Right hindlimb (tissue), 1 donor: ENCODE measurements at places on chromosomes 4 and X.
A peak's percentile ranks its signal among the peaks of the same experiment; 100 is the strongest.

DNA sequence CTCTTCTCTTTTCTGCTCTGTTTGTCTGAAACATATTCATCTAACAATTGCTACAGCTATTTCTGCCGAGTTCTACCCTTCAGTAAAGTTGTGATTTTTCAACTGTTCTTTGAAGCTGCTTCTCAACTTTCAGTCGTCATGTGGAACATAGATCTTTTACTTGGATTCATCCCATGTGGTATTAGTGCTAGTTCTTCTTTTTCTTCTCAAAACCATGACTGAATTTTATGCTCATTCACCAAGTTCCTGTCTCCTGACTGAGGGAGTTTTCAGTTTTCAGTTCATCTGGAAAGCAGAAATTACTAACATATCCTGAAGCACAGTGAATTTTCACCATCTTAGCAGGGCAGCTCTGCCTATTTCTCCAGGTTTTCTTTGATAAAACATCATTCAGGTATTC lies 12.1 kb downstream of the ACSL4 start:
- DNase-seq, result no peak

DNA sequence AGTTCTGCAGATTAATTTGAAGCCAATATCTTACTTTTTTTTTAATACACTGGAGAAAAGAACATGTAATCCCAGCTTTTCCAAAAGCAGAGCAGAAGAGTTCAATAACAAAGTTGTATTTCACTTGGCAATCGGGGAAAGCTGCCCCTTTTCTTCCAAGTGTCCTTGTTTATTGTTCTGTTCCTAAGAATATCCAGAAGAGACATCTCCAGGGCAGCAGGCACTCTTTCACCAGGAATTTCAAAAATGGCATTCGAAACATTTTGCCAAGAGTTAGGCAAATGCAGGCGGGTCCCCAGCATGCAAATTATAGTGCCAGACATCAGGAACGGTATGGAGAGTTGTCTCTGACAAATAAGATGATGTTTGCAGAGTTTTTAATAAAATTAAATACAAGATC lies 494.5 kb downstream of the BCOR start:
- DNase-seq, result no peak

DNA sequence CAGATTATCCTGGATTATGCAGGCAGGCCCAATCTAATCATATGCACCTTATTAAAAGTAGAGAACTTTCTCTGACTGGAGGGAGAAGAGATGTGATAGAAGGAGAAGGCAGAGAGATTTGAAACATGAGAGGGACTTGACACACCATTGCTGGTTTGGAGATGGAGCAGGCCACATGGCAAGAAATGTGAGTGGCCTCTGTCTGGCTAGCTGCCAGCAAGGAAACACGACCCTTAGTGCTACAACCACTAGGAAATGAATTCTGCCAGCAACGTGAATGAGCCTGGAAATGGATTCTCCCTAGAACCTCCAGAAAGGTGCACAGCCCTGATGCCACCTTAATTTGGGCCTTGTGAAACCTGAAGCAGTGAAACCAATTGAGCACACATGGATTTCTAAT lies 79.5 kb upstream of the MBNL3 start:
- no peak for DNase-seq

GRCh38 chr4:145061318-145061920 lies 36.6 kb downstream of the ANAPC10 start:
- DNase-seq, result no peak

DNA sequence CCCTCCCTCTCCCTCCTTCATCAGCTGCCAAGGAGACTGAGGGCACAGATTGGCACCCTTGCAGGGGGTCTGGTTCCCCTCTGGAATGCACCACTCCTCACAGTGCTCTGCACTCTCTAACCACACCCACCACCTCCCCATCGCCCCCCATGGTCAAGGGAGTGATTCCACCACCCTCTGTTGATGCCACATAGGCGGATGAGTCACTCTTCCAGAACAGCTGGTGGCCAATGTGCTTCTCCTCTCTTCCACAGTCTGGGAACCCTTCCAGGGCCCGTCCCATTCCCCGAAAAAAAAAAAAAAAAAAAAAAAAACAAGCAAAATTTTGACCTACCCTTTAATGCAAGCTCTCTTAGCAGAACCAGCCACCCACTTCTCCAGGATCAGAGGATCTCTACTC lies 341.3 kb upstream of the KLF3 start:
- DNase-seq, result peak; percentile 64

- DNase-seq, result no peak
Measured at GRCh38 chr4:122930862-122931261, 8.5 kb upstream of the NUDT6 start.

- DNase-seq, result no peak
Measured at GRCh38 chr4:6494431-6495295, 22.2 kb upstream of the PPP2R2C start.

- no peak for DNase-seq
Measured at GRCh38 chr4:19623866-19624265, 627.8 kb upstream of the SLIT2 start.

GRCh38 chr4:95318483-95318882 lies 230.3 kb downstream of the UNC5C start:
- DNase-seq, result no peak

- no peak for DNase-seq
Measured at GRCh38 chr4:74376888-74377483, 12.0 kb downstream of the EREG start.

- no peak for DNase-seq
Measured at GRCh38 chrX:121150217-121150616, 102.8 kb downstream of the GLUD2 start.

GRCh38 chr4:174496631-174497432 lies 25.5 kb downstream of the HPGD start:
- no peak for DNase-seq

- DNase-seq, result no peak
Measured at GRCh38 chrX:41332408-41333002, 1.5 kb upstream of the DDX3X start.

DNA sequence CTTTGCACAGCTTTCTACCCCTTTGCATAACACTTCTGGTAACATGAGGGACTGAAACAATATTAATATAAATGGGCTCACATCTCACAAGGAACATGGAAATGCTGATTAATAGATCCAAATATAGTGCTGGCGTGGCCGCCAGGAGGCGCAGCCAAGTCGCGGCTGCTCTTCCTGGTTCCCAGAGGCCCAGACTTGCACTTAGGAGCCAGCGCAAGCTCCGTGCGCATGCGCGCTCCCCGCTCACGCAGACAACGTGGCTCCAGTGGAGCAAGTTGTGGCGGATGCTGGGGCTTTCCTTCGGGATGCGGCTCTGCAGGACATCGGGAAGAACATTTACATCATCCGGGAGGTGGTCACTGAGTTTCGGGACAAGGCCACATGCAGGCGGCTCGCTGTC lies 318.3 kb upstream of the SLC7A11 start:
- DNase-seq, result no peak

- no peak for DNase-seq
Measured at GRCh38 chr4:156111686-156112085, 158.0 kb upstream of the CTSO start.

DNA sequence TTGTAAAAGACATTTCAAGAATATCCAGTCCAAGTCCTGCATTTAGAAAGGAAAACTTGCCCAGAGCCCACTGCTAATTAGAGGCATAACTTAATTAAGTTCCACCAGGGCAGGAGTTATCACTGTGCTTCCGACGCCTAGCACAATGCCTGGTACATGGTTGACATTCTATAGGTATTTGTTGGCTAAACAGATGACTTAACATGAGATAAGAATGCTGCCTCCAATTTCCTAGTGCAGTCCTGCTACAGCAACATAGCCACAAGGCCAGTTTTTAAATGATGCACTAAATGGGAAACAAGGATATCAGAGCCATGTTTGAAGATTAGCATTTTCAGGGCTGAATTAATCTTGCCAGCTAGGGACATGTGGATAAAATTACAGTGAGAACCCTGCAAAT lies 164.1 kb downstream of the RASL11B start:
- DNase-seq, result no peak

DNA sequence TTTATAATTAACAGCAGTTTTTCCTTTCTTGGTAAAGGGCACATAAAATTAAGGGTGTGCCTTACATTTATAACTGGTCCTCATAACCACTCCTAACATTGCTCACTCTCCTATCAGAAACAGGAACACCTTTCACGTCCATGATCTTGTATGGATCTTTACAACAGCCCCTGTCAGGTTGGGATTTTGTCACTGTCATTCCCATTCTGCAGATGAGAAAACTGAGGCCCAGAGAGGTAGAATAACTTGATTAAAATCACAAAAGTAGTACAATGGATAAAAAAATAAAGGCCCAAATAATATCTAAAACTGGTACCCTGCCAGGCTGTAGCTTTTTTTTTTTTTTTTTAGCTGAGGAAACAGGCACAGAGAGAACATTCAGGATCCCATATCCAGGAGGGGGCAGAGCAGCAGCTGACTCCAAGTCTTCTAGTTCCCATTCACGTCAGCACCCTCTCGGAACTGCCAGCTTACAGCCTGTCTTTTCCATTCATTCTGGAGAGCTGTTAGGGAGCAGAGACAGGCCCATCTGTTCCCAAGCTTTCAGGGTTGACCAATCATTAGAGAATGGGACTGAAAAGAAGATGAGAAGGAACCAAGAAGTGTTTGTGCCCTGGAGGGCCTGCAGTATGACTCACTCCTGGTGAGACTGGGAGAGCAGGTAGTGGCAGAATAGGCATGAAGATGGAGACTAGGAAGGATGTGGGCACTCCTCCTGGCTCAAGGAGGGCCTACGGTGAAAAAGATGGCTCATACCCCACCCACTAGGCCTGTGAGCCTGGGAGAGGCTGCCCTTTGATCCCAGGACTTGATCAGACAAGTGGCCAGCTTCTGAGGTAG lies 7.3 kb downstream of the SUV39H1 start:
- no peak for DNase-seq

GRCh38 chr4:40840255-40840984 lies 90.7 kb downstream of the NSUN7 start:
- DNase-seq, result no peak

DNA sequence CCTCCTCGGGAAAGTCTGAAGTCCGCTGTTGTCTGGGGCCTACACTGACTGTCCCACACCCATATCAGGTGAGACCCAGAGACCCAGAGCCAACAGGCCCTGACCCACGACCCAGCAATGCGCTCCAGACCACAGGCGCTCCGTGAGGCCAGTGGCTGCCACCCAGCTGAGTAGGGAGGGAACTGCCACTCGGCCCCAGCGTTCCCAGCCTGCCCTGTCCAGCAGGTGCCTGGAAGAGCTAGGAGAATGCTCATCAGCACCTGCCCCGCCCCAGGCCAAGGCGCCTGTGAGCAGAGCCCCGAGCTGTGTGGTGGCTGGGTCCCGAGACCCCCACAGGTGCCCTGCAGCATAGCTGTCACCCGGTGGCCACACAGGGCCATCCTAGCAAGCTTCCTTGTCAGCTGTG lies 2.7 kb downstream of the SPON2 start:
- no peak for DNase-seq

GRCh38 chr4:10321931-10322330 lies 135.3 kb downstream of the ZNF518B start:
- no peak for DNase-seq

DNA sequence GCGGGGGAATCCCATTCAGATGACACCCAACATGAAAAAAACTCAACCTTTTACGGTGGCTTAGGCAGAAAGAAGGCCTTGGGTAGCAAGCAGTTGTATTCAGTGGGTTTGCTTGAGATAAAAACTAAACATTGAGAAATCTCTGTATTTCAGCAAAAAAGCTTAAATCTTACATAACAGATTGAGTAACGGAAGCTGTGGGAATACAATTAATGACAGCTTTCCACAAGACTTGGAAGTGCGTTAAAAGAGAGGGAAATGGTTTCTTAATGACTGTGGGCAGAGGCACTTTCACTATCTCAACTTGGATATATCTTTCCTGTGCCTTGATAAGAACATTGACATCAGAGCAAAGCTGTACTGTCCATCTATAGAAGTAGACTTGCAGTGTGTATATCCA lies 418.5 kb upstream of the HS3ST1 start:
- DNase-seq, result no peak

- DNase-seq, result no peak
Measured at GRCh38 chr4:171588764-171589163, 224.4 kb upstream of the GALNTL6 start.

- no peak for DNase-seq
Measured at GRCh38 chr4:6826781-6827508, 44.4 kb downstream of the KIAA0232 start.

GRCh38 chr4:658681-659667 lies 15.1 kb downstream of the ATP5ME start:
- peak; percentile 14 for DNase-seq

- DNase-seq, result no peak
Measured at GRCh38 chrX:24243188-24243587, 70.7 kb downstream of the SUPT20HL2 start.

DNA sequence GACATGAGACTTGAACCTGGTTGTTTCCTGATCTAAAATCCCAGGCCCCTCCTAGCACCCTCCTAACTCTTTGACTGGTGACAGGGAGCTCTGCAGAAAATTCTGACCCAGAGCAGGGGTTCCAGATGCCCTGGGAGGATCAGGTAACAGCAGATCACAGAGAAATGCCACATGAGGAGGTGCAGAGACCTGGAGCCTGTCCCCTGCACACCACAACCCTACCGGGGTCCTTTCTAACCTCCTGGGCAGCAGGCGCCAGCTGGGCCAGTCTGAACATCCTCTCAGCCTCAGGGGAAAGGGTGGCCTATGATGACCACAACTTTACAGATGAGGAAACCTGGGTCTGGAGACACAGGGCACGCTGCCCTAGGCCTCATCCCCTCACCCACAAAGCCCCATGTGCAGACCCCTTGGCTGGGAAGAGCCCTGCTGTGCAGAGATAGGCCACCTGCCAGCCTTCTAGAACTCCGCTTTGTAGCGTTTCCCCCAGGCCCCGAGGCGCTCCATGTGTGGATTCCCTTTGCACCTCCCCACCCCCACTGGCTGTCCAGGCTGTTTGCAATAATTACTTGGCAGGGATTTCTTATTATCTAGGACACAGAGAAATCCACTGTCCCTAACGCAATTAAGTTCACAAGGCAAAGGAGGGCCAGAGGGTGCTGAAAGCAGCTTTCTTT lies 36.5 kb downstream of the WDR1 start:
- peak; percentile 13 for DNase-seq

- no peak for DNase-seq
Measured at GRCh38 chr4:102713096-102713495, 47.7 kb downstream of the MANBA start.

DNA sequence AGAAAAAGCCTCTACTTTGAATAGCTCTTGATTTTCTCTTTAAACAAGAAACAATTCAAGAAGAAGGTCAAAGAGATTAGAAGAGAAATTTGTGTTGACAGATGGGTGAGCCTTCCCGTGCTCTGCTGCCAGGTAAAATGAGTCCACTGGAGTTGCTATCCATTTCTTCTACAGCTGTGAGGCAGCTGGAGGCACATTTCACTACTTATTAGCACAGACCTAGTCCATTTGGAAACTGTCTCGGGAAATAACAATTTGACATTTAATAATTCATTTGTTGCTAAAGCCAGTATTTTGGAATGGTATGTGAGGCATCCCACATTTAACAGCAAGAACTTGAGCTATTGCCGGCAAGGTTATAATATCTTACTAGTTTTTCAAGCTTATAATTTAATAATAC lies 396.8 kb upstream of the GRIA3 start:
- DNase-seq, result peak; percentile 19

- DNase-seq, result no peak
Measured at GRCh38 chr4:74391890-74392475, 27.0 kb downstream of the EREG start.

- DNase-seq, result peak; percentile 60
Measured at GRCh38 chr4:126701756-126702155, 931.0 kb upstream of the INTU start.

- DNase-seq, result no peak
Measured at GRCh38 chr4:139282721-139283075, 2.7 kb upstream of the MGARP start.

- DNase-seq, result no peak
Measured at GRCh38 chrX:4963432-4963831, 1250.0 kb upstream of the PRKX start.
